Sigmoid colon (tissue), 7 donors: ENCODE measurements at places on chromosomes 3 and 15. TPM values are rescaled to one million over a fixed set of nuclear protein-coding genes. Genes with fewer than 3 reads are reported as not detected.

Gene KBTBD12
- 5.9 TPM for total RNA-seq

Gene CPOX
- total RNA-seq = 15.3 TPM

Gene PDZRN3
- 172 TPM for total RNA-seq

Gene GCSAM
- total RNA-seq = not detected

Gene SSR3
- 113 TPM for total RNA-seq

DNA sequence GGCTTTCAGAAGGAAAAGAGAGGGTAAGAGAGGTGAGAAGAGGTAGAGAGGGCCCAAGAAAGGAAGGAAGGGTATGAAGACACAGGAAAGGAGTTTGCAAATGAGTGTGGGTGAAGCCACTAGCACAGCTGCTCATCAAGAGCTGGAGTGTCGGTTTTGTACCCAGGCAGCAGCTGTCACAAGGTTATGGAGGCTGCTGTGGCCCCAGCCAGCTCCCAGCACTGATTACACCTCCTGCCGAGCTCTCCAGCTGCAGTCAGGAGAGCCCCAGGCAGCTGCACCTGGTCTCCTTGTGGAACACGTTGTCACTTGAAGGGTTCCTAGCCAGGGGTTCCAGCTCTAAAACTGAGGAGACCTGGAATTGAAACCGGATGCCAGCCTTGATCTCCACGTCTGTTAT is 60.4 kb upstream of the CHD2 start:
- no peak for DNase-seq

- no peak for DNase-seq
Observed at GRCh38 chr3:1056744-1057143, 36.1 kb upstream of the CNTN6 start.

DNA sequence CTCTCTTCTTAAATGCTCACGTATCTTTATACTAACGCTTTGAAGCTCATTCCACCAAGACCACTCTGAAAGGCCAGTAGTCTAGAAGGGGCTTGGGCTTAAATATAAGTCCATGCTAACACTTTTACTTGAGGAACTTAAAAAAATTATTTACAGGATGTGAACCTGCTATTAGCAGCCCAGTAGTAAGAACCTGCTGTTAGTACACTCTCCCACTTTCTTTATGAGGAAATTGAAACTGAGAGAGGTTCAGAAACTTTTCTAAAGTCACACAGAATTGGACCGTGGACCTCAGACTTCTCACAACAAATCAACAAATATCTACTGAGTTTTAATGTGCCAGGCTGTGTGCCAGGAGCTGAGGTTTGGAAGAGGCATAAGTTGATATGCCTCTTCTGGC is 53.4 kb downstream of the SYNPR start:
- DNase-seq = no peak

DNA sequence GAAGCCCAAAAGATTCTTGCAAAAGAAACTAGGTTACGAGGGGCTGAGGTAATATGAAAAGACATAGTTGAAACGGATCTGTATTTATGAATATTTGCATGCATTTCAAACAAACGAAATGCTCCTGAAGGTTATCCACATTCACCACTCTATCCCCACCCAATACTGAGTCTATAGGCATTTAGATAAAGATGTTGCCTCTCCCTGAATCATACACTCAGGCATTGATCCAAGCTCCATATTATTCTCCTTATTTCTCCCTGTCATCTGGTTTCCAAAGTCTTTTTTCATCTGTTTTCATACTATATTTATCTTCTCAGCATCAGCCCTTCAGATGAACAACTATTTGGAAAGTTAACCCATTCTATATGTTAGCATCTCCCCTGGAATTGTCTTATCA is 492.5 kb upstream of the TGFBR2 start:
- DNase-seq = no peak

- no peak for DNase-seq
Observed at GRCh38 chr3:113685956-113686721, 10.3 kb downstream of the USF3 start.

- no peak for DNase-seq
Observed at GRCh38 chr15:67305506-67305905, 50.9 kb downstream of the IQCH start.

DNA sequence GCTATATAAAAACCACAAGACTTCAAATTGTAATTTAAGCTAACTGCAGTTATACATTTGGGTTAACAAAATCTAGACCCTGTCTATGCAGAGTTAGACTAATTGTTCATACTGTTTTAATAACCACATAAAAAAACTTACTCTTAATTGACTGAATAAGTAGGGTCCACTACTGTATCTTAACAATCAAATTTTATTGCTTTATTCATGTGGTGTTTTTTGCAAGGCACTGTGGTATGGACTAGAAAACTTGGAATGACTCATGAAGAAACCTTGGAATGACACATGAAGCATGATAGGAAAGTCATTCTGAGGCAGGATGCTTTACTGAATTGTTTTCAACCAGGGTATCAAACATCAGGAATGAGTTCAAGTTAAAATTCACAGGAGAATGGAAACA is 2.3 kb downstream of the SERP1 start:
- no peak for DNase-seq

- DNase-seq = no peak
Observed at GRCh38 chr3:44337248-44337785, 1.2 kb upstream of the TCAIM start.
